Progenitor cell of endocrine pancreas (in vitro differentiated cells): ENCODE measurements at places on chromosomes 5 and 9.

GRCh38 chr5:26700759-26701384, 337.5 kb downstream of the CDH9 start:
- DNase-seq: peak; percentile 22

DNA sequence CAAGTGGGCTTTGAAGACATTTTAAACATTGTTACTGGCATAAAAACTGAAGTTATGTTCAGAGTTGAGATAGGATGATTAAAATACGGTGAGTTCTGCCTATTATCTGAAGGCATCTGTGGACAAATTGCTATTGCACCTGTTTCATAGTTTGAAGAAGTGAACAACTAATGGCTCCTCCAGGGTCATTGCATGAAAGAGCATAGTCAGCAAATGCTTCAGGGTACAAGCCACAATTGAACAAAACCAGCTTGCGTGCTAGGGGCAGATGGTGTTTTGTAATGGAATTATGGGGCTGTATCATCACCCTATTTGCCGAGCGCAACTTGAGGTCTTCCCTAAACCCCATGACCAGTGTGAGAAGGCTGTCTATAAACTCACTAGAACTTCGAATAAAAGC, 369.1 kb downstream of the MTRR start:
- DNase-seq: no peak

- no peak for DNase-seq
These were observed 92.9 kb upstream of the TNPO1 start for GRCh38 chr5:72723581-72723980.

- peak; percentile 36 for DNase-seq
These were observed at the start of gene ZNF883 for GRCh38 chr9:113011911-113012381. Gene ZNF883 (minus strand): TSS chr9:113012192.

DNA sequence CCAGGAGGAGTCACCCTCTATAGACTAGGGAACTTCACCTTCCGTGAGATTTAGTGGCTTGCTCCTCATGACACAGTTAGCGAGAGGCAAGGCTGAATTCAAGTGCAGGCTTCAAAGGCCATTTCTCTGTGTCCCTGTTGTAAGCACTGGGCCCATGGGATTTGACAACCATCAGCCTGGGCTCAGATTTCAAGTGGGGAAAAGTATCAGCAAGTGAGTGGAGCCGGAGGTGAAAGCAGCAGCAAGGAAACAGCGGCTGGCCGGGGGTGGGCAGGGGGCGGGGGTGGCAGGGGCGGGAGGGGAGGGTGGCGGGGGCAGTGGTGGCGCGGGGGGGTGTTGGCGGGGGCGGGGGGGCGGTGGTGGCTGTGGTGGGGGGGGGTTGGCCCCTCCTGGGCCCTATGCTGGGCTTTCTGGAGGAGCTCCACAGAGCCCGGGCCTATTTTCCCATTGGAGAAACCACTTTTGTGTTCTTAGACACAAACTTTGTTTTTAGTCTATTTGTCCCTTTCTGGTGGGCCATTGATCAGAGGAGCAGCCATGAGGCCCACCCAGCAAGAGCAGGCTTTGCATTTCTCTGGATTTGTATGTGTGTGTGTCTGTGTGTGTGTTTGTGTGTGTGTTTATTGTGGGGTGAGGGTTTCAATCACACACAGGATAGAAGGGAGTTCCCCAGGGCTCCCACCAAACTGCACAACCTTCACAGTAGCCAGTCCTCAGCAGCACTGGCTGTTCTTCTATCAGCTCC, 165.4 kb upstream of the RAI14 start:
- DNase-seq: no peak

- DNase-seq: no peak
These were observed 744 bp downstream of the GMCL2 start for GRCh38 chr5:178186427-178186826.

- DNase-seq: no peak
These were observed 2.0 kb downstream of the MAML1 start for GRCh38 chr5:179734536-179735164.

- DNase-seq: no peak
These were observed 18.0 kb downstream of the ZNF608 start for GRCh38 chr5:124728331-124728967.

DNA sequence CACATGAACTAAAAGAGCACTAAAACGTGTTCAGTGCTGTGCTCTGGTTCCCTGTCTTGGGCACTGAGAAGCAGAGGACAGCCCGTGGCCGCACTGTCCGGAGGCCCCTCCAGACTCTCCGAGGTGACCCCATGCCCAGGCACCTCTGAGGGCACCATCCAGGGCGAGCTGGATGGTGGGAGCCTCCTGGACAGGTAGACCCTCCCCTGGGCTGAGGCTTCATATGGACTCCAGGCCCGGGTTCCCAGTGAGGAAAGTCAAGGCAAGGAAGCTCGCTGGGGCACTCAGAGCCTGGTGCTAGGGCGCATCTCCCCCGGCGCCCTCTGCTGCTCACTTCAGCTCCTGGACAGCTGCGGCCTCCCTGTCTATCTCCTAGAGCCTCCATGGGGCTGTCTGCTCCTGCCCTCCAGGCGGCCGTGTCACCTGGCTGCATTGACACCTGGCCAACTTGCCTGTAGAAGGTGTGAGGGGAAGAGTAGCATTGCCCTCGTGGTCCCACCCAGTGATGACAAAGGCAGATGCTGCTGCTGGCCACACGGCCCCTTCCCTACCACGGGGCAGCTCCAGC, 178.2 kb upstream of the IRX1 start:
- DNase-seq: no peak

GRCh38 chr5:147431586-147431985, 78.3 kb downstream of the DPYSL3 start:
- no peak for DNase-seq

DNA sequence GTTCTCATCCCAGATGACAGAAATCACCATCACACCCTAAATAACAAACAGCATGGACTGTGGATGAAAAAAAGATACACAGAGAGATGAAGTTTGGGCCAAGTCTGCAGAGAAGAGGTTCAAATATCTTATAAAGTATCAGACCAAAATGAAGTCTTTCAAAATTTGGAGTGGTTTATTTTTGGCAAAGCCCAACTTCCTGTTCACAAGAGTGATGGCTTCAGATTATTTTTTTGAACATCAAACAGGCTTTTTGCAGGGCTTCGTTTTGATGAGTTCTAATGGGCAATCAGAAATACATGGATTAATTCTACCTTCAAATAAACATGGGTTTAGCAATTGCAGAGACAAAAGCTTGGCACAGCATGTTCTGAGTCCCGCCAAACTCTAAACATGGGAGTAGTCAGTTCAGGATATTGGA, 378.2 kb upstream of the RPS23 start:
- DNase-seq: no peak

DNA sequence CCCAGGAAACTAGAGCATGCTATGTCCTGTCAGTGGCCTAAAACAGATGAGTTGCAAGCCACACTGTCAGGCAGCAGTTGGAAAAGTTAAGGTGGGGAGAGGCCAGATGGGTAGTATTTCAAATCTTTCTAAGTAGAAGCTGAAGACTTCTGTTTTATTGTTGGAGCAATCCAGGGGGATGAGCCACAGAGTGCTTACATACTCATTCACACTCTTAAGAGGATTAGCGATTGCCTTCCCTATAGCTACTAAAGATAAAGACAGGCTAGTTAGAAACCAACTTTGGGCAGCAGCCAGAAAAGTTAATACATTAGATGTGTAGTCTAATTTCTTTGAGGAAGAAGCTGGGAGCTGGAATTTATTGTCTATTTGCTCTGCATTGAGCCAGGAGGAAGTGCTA, 61.7 kb upstream of the ELAVL2 start:
- DNase-seq: no peak

DNA sequence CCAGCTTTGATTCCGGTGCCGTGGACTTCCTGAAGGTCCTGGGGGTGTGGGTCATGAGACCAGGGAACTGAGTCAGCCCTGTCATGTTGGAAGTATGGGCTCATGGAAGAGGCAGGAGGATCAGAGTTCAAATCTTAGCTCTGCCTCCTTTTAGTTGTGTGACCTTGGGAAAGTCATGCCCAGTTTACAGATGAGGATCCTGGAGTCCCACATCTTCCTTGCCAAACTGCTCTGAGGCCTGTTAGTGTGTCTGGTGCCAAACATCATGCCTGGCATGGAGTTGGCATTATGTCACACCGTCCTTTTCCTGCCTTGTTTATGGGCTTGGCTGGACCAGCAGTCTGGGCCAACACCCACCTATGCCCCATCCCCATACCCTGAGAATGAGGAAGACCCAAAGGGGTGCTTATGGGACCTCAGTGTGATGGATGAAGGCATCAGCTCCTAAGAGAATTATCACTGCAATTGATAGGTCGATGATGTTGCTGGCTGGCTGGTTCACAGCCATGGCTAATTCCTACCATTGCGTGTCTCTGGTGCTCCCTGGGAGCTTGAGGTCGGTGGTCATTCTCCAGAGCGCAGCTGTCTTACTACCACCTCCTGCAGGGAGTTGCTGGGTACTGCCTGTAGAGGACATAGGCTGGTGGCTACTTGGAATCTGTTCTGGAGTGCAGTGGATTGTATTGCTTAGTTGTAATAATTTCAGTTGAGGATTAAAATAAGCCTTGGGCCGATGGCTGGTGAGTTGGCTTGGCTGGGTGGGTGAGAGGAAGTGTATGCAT, 140.5 kb upstream of the PITX1 start:
- no peak for DNase-seq

- DNase-seq: no peak
These were observed 149.6 kb downstream of the TTC39B start for GRCh38 chr9:15157381-15157780.

GRCh38 chr9:113910036-113910639, 34.0 kb downstream of the ZNF618 start:
- peak; percentile 33 for DNase-seq

- no peak for DNase-seq
These were observed 141.8 kb downstream of the UNC13B start for GRCh38 chr9:35303567-35303966.

DNA sequence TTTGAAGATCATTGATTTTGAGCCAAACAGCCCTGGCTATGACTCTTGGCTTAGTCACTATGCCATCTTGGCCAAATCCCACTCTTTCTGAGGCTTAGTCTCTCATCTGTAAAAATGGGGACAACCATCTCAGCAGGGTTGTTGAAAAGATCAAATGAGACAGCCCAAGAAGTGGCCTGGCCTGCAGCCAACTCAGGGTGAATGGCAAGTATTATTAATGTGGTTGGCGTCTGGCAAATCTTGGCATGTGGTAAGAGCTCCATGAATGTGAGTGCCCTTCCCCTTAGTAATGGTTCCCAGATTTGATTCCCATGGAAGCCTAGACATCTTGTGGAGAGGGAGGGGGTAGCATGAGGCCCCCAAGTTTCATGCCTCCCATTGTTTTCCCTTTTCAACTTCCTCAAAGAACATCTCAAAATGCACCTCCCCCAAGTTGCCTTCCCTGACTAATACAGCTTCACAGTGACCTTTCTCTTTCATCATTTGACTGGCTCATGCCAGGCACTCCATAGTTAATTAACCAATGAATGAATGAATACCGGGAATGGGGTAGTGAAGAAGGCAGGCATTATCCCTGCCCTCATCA, 11.8 kb upstream of the TGFBI start:
- no peak for DNase-seq

DNA sequence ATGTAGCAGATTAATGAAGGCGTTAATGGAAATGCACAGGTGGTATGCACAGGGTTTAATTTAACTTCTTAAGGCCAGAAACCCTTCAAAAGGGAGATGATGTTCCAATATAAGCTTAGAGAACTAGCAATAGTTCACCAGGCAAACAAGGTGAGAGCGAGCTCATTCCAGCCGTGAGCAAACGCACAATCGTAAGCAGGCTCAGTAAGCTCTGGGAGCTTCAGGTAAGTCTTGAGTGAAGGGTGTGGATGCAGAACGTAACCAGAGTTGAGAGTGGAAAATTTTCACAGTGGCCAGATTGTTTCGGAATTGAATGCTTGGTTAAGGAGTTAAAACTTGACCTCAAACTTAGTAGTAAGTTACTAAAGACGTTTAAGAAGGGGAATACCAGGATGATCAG, 5.7 kb downstream of the EQTN start:
- DNase-seq: no peak

GRCh38 chr9:118148990-118149389, 444.8 kb downstream of the TLR4 start:
- no peak for DNase-seq

- DNase-seq: no peak
These were observed 371.4 kb downstream of the NTRK2 start for GRCh38 chr9:85040821-85041465.

- DNase-seq: no peak
These were observed 349.8 kb upstream of the DAB2 start for GRCh38 chr5:39774605-39775004.

DNA sequence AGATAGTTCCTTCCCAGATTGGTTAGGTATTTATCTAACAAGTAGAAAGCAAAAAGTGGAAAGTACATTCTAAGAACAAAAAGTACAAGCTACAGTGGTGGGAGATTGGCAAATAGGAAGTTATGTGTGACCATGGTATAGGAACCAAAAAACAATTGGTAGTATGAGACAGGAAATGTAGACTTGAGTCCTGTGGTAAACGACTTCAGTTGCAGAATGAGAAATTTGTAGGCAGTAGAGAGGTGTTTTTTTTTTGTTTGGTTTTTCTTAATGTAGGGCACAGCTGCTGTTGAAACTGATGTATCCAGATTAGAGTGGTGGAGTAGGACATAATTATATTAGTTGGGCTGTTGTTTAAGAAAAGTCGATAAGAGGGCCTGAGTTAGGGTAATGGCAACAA, 72.0 kb downstream of the CCNH start:
- DNase-seq: no peak

- DNase-seq: no peak
These were observed 194.8 kb downstream of the SYK start for GRCh38 chr9:90996154-90997065.

GRCh38 chr5:2525351-2525750, 226.1 kb downstream of the IRX2 start:
- DNase-seq: no peak

- DNase-seq: no peak
These were observed 61.3 kb downstream of the WDR36 start for GRCh38 chr5:111153483-111153882.

DNA sequence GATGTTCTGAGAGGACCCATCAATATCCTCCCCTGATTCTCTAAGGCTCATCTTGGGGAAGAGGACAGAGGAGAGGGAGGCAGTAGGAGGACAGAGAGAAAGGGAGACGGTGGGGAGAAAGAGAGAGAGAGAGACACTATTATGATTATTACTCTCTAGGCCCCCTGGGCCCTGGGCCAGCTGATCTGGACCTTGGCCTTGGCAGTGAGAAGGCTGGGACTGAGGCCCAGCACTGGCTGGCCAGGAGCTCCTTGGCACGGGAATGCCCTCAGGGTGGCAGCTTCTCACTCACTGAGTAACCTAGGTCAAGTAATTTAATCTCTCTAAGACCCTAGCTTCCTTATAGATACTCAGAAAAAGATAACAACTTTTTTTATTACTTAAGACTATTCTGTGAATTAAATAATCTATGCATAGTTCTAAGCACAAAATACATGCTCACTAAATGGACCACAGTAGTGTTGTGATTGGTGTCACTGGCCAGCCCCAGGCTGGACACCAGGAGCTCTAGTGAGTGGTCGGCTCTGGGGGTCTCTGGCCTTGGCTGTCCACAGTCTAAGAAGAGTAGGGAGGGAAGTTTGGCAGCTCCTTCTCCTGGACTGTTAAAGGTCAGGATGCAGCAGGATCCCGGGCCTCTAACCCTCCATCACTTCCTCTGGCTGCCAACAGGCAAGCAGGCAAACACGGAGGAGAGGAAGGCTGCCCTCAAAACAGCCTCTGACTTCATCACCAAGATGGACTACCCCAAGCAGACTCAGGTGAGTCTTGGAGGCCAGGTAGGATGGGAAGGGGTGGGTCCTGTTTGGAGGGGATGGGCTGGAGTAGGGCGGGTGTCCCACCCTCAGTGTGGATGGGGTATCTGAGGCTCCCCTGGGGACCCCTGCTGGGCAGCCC, 50.0 kb downstream of the GSN start:
- DNase-seq: no peak

- DNase-seq: no peak
These were observed 27.2 kb downstream of the C9orf152 start for GRCh38 chr9:110180511-110181434.
